ENCODE measurements at places on chromosomes 3 and 15. TPM values are rescaled to one million over a fixed set of nuclear protein-coding genes. Genes with fewer than 3 reads are reported as not detected.

Gene ALG1L2
- total RNA-seq: 0.78 TPM

Gene MB21D2
- 7.2 TPM for total RNA-seq

Gene FOXB1
- total RNA-seq: 0.50 TPM

Gene TMC3
- total RNA-seq: not detected

Gene TM4SF4
- not detected for total RNA-seq

Gene GABRR3
- total RNA-seq: not detected

Gene INSYN1
- not detected for total RNA-seq

Gene COL6A6
- total RNA-seq: not detected

Gene HAPLN3
- 75.7 TPM for total RNA-seq

Gene PLCB2
- total RNA-seq: 133 TPM

GRCh38 chr3:104916971-104917370 is 449.7 kb upstream of the ALCAM start:
- no peak overlapping the region for H3K4me3 ChIP-seq
- DNase-seq: no peak
- H3K27ac ChIP-seq: no peak overlapping the region
- no peaks in the 10 kb centered on the region for H3K4me1 ChIP-seq

DNA sequence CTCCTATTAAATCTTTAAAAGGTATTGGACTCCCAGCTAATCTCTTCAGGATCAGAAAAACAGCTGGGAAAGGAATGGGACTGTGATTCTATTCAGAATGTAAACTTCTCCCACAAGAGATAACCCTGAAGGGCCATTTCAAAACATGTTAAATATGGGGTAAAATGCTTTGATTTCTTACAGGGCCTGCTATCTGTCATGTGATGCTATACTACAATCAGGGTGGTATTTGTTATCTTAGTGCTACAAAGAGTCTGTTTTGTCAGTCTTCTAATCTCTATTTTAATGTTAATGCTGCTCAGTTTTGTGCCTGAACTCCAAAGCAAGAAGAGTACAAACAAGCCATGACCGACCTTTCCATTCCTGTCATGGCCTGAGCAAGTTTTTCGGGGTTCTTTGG is 186.9 kb downstream of the TBC1D5 start:
- H3K4me1 ChIP-seq: no peaks in the 10 kb centered on the region
- no peak for DNase-seq
- no peak overlapping the region for H3K4me3 ChIP-seq
- no peak overlapping the region for H3K27ac ChIP-seq
- H3K36me3 ChIP-seq: peaks cover 2% of the 10 kb centered on the region
- H3K27me3 ChIP-seq: no peaks in the 10 kb centered on the region

GRCh38 chr3:10093678-10094077 is 14.4 kb downstream of the FANCD2OS start:
- DNase-seq: no peak
- H3K27me3 ChIP-seq: no peaks in the 10 kb centered on the region
- H3K36me3 ChIP-seq: peaks cover 55% of the 10 kb centered on the region

GRCh38 chr15:40873694-40874561 is at the start of gene RHOV:
TSS of gene RHOV (minus strand) at chr15:40874234. CDS start at chr15:40874139, 95 bp downstream.
- H3K4me1 ChIP-seq: peaks cover 13% of the 10 kb centered on the region
- no peaks in the 10 kb centered on the region for H3K36me3 ChIP-seq
- H3K27me3 ChIP-seq: peaks cover 29% of the 10 kb centered on the region
- DNase-seq: peak; percentile 53
- H3K4me3 ChIP-seq: peak within 1 kb of the TSS; percentile 63
- H3K27ac ChIP-seq: no peak within 1 kb of the TSS

GRCh38 chr15:63476229-63476632 is 28.2 kb upstream of the USP3 start:
- no peak overlapping the region for H3K4me3 ChIP-seq
- H3K27me3 ChIP-seq: no peaks in the 10 kb centered on the region

DNA sequence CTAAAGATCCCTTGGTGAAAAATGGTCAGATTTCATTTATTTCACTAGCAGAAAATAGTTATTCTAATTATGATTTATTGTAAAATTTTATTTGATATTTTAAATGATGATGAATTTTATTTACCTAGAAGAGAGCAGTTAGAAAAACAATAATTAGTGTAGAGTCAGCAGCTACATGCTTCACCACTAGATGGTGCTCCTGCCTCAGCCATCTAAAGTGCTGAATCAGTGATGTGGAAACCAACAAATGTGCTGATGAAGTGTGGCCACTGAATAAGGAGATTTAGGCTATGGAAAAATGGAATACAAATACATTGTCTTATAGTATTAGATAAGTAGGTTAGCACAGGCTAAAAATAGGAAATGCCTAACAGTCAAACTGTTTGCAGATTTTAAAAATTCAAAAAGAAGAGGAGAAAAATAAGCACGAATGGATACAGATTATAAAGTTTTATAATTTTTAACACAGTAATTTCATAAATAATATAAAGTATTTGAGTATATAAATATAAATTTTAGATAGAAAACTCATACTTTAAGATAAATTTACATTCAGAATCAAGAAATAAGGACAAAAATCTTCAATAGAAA is 109.8 kb downstream of the PPP2R3A start:
- H3K27ac ChIP-seq: no peak overlapping the region
- H3K4me3 ChIP-seq: no peak overlapping the region
- H3K4me1 ChIP-seq: peaks cover 8% of the 10 kb centered on the region
- H3K27me3 ChIP-seq: peaks cover 2% of the 10 kb centered on the region

DNA sequence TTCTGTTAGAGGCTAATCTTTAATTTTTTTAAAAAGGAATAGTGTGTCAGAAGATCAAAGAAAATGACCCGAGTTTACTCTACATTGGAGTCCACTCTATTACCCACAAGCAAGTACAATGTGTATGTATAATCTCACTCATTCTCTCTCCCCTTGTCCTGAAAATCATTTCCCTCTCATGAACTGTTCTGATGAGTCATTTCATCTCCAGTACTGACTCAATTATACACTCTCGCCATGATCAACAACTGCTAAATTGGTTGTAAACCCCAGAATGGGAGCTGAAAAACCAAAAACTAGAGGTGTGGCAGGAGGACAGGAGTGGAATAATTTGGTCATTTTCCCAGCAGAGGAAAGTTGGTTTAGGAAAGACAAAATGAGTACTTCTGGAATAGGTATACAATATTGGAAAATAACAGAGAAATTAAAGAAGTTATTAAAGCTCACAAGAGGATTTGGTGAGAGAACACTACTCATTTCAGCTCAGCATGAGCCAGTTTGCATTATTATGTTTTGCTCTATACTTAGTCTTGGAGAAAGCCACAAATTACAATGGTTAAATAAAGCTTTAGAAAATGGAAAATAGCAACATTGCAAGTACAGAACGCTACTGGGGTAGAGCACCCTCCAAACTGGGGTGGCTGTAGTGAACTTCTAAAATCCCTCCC is 144.3 kb upstream of the PFN2 start:
- H3K27ac ChIP-seq: no peak overlapping the region
- no peaks in the 10 kb centered on the region for H3K36me3 ChIP-seq
- H3K27me3 ChIP-seq: peaks cover 20% of the 10 kb centered on the region

- H3K27ac ChIP-seq: no peak overlapping the region
- peaks cover 7% of the 10 kb centered on the region for H3K36me3 ChIP-seq
- no peaks in the 10 kb centered on the region for H3K27me3 ChIP-seq
Measured at GRCh38 chr3:56870436-56870835, 68.7 kb upstream of the ARHGEF3 start.

- H3K4me1 ChIP-seq: peaks cover 47% of the 10 kb centered on the region
- H3K27ac ChIP-seq: peak overlapping the region; percentile 19
- peak; percentile 67 for DNase-seq
Measured at GRCh38 chr15:90603893-90604292, 74.2 kb downstream of the CRTC3 start.

- DNase-seq: peak; percentile 41
- peaks cover 3% of the 10 kb centered on the region for H3K27me3 ChIP-seq
- H3K4me3 ChIP-seq: peak overlapping the region; percentile 86
- peaks cover 34% of the 10 kb centered on the region for H3K36me3 ChIP-seq
- H3K4me1 ChIP-seq: peaks cover 51% of the 10 kb centered on the region
Measured at GRCh38 chr15:78438619-78439285, 736 bp downstream of the IREB2 start.

DNA sequence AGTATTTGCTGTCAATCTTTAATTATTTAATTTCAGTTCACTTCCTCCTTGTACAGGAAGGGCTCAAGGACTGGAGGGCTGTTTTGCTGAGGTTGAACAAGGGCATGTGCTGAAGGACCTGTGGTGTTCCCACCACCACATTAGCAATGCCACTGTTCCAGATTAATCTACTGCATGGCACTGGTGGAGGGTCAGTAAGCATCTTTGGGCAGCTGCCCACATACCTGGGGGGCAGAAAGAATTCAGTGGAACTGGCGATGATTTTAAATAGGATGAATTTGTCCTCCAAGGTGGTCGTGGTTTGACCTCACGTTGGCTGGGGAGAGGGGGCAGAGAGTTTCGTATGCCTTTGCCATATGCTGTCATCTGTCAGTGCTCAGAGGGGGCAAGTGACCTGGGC is 244.8 kb downstream of the TLE3 start:
- H3K27ac ChIP-seq: no peak overlapping the region
- H3K4me3 ChIP-seq: no peak overlapping the region
- no peak for DNase-seq
- H3K4me1 ChIP-seq: peaks cover 12% of the 10 kb centered on the region

- no peak for DNase-seq
- H3K27ac ChIP-seq: no peak overlapping the region
- no peak overlapping the region for H3K4me3 ChIP-seq
- H3K36me3 ChIP-seq: no peaks in the 10 kb centered on the region
- no peaks in the 10 kb centered on the region for H3K4me1 ChIP-seq
Measured at GRCh38 chr3:63240381-63240902, 37.7 kb upstream of the SYNPR start.

Measured in activated CD8-positive, alpha-beta T cell treated with anti-CD3 and anti-CD28 coated beads, Interleukin-2, amount 10 ng/mL, durations not matched to agents 7 days and 5 days (primary cell).